ENCODE measurements at places on chromosomes 16 and 17.

DNA sequence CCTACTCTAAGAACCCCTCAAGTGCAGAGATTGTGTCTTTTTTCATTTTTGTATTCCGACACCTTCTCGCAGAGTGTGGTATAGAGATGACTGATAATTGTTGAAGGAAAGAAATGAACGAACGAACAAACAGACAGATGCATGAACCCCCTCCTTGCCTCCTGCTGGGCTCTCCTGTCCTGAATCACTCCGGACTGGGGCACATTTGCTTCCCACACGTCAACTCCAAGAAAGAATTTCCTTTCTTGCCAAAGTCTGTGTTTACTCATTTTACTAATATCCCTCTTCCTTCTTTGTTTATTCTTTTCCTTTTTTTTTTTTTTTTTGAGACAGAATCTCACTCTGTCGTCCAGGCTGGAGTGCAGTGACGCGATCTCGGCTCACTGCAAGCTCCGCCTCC lies 37.5 kb upstream of the BHLHA9 start:
- peak; percentile 69 for DNase-seq

DNA sequence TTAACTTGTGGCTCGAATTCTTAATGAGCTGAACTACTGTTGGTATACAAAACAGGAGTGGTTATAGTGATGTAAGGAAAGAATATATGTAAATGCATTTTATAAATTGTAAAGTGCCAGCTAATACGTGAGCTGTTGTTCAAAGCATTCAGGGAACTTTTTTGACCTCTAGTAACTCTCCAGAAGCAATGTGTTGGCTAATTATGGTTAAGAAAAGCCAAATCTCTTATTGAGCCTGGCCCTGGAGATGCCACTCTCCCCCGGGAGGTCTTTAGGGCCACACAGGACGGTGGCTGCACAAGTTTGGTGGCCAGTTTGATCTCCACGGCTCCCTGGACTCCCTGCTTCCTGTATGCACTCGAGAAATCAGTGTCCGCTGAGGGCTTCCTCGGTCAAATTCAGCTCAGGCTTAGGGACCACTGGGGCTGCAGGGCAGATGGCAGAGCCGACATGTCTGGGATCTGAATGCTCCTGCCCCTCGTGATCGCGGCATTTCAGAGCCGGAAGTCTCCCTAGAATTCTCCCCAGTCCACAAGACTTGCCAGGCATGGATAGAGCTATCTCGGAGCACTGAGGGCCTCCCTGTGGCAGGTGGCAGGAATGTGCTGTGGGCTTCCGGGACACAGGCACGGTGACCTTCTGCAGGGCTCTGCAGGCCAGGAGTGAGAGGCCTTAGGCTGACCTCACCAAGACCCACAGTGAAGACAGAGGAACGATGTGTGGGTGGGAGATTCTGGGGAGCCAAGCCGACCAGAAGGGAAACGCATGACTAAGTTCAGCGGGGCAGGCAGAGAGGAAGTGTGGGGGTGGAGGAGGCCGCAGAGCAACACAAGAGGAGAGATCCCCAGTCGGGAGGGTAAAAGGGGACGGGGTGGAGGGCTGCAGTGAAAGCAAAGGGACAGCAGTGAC lies 18.6 kb upstream of the PITPNM3 start:
- peak; percentile 67 for DNase-seq

DNA sequence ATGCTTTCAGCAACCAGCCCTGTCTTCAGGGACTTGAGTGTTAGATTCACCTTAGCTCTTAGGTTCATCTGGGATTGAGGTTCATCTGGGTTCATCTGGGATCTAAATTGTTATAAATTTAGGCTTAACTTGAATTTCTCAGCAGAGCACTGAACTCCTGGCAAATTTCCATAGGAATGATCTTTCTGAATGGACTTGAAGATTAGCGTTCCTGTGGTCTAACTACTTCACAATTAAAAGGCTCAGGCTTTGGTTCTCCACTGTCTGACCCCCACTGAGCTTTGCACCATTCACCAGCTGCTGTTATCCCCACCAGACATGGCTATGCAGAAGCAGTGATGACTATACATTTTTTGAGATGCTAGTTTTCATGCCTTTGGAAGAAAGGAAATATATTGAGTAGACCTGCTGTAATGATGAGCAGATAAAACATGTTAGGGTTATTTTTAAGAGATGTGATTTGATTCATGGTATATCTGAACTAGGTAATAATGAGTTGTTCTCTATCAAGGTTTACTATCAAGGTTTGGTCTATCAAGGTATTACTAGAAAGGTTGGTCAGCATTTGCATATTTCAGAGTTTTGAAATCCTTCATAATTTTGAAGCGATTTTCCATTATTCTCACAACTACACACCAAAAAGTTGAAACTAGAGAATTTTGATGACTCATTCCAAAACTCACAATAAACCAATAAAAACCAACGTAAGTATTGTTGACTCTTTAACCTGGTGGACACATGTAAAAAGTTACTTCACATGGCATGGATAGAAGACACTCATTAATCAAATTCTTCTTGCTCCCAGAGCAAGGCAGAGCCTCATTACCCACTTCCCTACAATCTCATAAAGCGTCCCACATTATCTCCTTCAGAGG lies 71.7 kb downstream of the SNX11 start:
- DNase-seq: peak; percentile 80

DNA sequence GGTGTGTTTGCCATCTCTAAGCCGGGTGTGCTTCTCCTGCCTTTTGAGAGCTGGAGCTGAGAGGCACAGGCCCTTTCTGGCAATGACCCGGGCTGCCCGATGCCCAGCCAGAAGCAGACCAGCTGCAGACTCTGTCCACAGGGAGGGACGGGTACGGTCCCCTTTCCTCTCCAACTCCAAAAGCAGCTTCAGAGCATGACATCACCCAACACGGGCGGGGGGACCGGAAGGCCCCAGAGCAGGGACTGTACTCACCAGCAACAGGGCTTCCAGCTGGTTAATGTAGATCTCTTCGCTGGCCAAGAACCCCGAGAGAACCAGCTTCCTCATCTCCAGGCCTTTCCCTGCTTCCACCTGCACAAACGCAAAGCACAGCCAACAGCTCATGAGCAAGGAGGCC lies 79.4 kb downstream of the ABR start:
- no peak for DNase-seq

- no peak for DNase-seq
Observed at GRCh38 chr17:74117087-74117698, 86.3 kb upstream of the RPL38 start.
